ENCODE measurements at places on chromosomes 4 and X.

DNA sequence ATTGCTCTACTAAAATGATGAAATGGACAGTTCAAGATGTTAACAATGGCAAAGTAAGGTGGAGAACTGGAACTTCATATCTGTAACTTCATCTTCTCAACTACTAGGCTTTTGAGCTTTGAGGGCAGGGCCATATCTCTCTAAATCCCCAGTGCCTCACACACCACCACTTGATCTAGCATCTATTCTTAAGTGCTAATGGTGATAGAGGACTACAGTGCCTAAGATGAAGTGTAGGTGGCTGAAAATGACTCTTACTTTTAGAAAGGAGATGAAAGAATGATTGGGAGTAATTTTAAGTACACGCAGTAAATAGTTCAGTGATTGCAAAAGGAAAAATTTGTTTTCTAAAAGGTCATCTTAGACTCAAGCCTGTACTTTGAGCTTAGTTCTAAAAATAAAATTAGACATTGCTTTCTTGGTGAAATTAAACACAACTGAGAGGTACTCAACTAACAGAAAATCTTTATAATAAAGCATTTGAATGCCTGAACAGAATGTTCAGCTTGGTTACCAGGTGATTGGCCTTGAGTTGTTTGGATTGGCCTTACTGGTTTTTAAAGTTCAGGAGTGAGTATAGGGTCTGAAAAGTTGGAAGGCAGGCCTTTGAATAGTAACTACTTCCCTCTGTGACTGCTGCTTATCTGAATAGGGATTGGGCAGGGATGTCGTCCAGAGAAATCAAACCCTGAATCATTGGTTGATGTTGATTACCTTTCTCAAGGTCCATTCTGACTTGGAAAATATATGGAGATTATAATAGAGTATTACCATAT lies 45.4 kb downstream of the DIAPH2 start:
- no peak for DNase-seq

DNA sequence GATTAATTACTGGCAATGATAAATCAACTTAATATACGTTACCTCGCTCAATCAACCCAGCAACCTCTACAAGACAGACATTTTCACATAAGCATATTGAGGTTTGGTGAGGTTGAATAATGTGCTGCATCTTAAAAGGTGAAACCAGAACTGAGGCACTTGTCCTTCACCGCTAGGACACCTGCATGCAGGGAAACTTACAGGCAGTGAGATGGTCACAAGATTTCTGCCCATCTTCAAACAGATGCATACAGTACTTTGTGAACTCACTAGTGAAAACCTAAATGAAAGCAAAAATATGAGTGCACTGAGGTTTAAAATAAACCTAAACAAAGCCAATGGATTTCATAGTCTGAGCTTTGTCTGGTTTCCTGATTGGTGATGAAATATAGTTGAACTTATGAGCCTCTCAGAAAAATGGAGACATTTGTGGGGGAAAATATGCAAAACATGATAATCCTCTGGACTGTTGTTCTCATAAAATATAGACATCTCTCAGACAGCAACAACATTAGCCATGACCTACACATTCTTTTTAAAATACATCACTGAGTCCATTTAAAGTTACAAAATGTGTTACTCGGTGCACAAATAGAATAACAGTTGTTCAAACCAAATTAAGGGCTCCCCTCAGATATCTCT lies 20.9 kb upstream of the PRSS12 start:
- DNase-seq = no peak

DNA sequence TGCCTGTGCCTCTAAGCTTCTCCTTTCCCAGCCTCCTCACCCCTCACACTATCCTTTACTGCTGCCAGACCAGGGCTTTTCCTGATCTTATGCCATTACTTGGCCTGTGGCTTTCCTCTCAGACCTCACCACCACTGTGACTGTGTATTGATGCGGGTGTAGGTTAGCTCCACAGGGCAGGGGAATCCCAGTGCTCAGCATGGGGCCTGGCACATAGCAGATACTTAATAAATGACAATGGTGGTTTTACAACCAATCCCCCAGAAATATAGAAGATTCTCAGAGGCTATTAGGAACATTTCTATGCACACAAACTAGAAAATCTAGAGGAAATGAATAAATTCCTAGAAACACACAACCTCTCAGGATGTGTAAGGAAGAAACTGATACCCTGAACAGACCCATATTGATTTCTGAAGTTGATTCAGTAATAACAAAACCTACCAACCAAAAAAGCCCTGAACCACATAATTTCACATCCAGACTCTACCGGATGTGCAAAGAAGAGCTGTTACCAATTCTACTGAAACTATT lies 129.6 kb upstream of the QRFPR start:
- no peak for DNase-seq

- no peak for DNase-seq
Measured at GRCh38 chr4:139005774-139006173, 9.8 kb upstream of the NOCT start.

DNA sequence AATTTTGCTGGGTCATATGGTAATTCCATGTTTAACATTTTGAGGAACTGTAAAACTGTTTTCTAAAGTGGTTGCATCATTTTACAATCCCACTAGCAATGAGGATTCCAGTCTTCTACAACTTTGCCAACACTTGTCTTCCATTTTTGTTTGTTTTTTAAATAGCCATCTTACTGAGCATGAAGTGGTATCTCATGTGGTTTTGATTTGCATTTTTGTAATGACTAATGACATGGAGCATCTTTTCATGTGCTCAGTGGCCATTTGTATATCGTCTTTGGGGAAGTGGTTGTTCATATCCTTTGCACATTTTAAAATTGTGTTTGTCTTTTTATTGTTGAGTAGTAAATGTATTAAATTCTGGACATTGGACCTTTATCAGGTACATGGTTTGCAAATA lies 94.7 kb downstream of the TMEM131L start:
- DNase-seq = no peak

- no peak for DNase-seq
Measured at GRCh38 chr4:149999485-150000074, 78.7 kb upstream of the DCLK2 start.

- no peak for DNase-seq
Measured at GRCh38 chr4:3829956-3830773, 64.0 kb downstream of the ADRA2C start.

- DNase-seq = no peak
Measured at GRCh38 chrX:105821471-105822121, 743 bp upstream of the NRK start.

- DNase-seq = no peak
Measured at GRCh38 chr4:19230906-19231545, 1020.7 kb upstream of the SLIT2 start.

DNA sequence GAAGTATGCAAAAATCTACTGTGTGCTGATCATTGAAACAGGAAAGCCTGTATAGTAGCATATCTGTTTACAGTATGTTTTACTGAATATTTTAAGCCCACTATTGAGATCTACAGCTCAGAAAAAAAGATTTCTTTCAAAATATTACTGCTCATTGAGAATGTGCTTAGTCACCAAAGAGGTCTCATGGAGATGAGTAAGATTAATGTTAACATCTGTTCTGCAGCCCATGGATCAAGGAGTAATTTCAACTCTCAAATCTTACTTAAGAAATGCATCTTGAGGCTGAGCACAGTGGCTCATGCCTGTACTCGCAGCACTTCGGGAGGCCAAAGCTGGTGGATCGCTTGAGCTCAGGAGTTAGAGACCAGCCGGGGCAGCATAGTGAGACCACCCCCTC lies 3.3 kb downstream of the RNF4 start:
- no peak for DNase-seq

DNA sequence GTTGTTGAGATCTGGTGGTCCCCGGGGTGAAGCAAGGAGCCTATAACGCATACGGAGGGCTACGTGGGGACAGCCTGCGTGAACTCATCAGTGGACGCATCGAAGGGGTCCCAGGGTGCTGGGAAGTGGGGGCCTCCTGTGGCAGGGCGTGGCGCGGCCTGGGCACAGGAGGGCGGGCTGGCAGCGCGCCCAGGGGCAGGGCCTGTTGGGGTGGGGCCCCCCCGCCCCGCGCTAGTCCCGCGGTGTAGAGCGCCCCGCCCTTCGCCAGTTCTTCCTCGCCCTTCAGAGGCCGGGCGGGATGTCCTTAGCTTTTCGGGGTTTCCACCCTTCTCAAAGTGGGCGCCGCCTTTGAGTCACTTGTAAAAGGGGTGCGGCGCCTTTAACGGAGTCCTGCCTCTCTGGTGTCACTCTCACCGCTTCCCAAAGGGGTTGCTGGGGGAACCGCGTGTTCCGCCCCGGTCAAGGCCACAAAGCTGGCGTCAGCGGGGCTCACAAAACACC lies 632 bp downstream of the PLP2 start:
- DNase-seq = peak; percentile 52

DNA sequence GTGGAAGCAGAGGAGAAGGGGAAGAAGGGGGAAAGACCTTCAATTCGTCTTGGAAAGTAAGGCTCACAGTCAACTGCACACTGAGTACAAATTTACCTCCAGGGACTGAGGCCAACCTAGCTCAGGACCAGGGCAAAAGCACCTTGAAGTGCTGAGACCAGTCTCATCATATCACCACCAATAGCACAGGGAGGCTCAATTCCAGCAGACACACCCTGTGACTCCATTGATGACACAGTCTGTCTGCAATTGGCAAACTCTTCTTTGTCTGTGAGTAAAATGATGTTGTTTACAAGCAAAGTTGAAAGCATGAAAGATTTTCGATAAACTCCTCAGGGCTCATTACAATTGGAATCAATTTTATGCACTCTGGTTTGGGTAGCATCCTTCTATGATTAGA lies 32.3 kb downstream of the TRIML1 start:
- DNase-seq = no peak

DNA sequence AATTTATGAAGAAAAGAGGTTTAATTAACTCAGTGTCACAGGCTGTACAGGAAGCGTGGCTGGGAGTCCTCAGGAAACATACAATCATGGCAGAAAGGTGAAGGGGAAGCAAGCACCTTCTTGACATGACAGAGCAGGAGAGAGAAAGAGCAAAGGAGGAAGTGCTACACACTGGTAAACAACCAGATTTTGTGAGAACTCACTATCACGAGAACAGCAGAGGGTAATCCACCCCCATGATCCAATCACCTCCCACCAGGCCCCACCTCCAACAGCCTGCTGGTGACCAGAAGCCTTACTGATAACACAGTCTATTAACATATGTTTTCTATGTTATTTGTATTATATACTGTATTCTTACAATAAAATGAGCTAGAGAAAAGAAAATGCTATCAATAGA lies 254.8 kb downstream of the PCDH10 start:
- no peak for DNase-seq

- no peak for DNase-seq
Measured at GRCh38 chrX:4379071-4379470, 665.6 kb upstream of the PRKX start.

- DNase-seq = peak; percentile 46
Measured at GRCh38 chr4:173013232-173013930, 155.2 kb upstream of the GALNT7 start.

GRCh38 chr4:56468097-56468422 lies 643 bp downstream of the SRP72 start:
- DNase-seq = peak; percentile 22

DNA sequence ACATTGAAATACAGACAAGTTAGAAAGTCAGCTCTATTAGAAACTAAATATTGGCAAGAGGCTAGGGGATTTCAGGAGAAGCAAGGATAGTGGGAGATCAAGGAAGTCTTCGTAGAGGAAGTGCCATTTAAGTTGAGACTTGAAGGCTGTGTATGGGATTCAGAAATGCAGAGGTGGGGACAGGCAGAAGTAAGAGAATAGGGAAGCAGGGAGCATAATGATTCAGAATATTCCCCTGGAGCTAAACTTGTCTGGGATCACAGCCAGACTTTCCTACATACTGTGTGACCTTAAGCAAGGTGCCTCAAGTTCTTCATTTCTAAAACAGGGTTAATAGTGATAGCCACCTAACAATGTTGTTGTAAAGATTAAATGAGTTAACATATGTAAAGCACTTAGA lies 108.8 kb downstream of the DDIT4L start:
- no peak for DNase-seq

- no peak for DNase-seq
Measured at GRCh38 chr4:73895201-73896175, 26.3 kb downstream of the CXCL1 start.

DNA sequence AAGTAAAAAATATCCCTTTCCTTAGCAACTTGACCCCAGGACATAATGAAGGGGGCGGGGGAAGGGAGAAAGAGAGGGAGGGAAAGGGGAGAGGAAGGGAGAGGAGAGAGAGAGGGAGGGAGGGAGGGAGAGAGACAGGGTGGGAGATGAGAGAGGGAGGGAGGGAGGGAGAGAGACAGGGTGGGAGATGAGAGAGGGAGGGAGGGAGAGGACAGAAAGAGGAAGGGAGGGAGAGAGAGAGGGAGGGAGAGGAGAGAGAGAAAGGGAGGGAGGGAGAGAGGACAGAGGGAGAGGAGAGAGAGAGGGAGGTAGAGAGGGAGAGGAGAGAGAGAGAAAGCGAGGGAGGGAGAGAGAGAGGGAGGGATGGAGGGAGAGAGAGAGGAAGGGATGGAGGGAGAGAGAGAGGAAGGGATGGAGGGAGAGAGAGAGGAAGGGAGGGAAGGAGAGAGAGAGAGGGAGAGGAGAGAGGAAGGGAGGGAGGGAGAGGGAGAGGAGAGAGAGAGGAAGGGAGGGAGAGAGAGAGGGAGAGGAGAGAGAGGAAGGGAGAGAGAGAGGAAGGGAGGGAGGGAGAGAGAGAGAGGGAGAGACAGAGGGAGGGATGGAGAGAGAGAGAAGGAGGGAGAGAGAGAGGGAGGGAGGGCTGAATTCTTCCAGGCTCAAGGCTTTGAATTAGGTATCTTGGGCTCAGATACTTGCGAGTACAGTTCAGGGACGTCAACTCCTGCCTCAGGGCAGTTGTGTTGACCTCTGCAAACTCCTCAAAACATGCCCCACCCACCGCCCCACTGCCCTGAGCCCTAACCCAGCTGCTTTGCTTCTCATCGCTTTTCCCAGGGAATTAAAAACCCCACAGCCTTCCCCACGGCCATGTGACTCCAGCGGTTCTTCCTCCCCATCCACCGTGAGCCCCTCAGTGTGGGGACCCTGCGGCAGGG lies 40.0 kb upstream of the ADRA2C start:
- DNase-seq = no peak

GRCh38 chrX:129360175-129360574 lies 163.1 kb downstream of the SMARCA1 start:
- DNase-seq = no peak

DNA sequence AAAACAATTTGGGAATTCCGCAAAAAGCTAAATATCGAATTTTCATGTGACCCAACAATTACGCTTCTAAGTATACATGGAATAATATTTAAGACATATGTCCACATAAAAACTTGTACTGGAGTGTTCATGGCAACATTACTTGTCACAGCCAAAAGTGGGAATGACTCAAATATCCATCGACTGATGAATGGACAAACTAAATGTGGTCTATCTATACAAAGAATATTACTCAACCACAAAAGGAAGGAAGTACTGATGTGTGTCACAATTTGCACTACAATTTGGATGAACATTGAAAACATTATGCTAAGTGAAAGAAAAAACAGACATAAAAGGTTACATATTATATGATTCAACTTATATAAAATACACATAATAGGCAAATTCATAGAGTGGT lies 71.9 kb downstream of the AFF2 start:
- DNase-seq = no peak

DNA sequence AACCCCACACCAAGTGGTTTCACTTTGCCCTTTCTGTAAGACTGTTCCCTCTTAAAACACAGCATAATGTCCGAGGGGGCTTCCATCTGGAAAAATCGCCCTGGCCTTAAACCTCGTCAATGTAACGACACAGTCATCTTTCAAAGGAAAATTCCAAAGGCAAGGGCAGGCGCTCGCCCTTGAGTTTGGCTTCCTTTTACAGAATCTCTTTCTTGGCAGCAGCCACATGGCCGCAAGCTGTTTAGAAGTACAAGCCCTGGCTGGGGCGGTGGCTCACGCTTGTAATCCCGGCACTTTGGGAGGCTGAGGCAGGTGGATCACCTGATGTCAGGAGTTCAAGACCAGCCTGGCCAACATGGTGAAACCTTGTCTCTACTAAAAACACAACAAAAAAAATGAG lies 27.1 kb upstream of the GRPEL1 start:
- DNase-seq = no peak

All from activated CD4-positive, alpha-beta T cell treated with anti-CD3 and anti-CD28 coated beads, Interleukin-2, amount 50 U/mL, for 4 hours (primary cell).